ENCODE measurements at places on chromosomes 13 and 19.
A peak's percentile ranks its signal among the peaks of the same experiment; 100 is the strongest.

DNA sequence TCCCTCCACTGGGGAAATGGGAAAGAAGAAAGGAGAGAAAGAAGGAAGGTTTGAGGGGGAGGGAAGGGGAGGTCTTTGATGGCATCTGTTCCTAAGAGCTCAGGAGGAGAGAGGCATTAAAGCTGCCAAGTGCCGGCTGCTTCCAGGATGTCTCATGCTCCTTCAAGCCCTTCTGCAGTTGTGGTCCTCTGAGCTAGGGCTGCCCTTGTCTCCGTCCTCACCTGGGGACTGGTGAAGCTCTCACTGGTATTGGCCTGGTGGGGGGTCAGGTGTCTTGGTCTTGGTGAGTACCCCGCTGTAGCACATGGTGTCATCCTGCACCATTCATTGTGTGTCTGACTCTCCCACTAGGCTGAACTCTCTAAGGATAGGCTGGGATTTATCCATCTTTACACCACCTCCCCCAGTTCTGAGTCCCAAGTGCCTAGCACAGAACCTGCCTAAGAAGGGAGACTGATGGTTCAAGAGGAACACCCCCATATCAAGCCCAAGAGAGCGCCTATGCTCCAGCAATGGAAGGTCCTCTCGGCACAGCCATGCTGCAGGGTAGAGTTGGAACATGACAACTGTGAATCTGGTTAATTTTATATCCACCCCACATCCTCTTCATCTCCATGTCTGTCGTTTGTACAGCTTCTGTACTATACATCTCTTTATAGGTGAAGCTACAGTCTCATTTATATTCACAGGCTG lies 83.7 kb downstream of the AKAP11 start:
- DNase-seq: no peak

- DNase-seq: no peak
Observed at GRCh38 chr19:52226652-52227051, 36.8 kb downstream of the PPP2R1A start.

GRCh38 chr19:17127671-17128070 lies 52.1 kb downstream of the MYO9B start:
- no peak for DNase-seq

DNA sequence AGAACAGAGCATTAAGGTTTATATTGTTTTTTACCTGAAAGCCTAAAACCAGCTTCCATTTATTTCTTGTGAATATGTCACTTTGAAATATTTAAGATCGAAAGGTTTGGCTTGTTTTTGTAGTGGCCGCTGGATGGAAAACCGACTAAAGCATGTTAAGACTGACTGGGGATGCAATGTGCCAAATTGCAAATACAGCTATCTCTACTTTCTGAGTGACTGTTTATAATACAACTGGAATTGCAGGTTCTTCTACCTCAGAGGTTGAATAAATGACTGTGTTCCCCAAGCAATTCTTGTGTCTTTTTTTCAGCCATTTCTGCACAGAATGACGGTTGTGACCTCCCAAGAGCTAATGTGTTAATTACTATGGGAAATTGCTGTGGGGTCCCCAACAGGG lies 50.0 kb upstream of the TMTC4 start:
- no peak for DNase-seq

DNA sequence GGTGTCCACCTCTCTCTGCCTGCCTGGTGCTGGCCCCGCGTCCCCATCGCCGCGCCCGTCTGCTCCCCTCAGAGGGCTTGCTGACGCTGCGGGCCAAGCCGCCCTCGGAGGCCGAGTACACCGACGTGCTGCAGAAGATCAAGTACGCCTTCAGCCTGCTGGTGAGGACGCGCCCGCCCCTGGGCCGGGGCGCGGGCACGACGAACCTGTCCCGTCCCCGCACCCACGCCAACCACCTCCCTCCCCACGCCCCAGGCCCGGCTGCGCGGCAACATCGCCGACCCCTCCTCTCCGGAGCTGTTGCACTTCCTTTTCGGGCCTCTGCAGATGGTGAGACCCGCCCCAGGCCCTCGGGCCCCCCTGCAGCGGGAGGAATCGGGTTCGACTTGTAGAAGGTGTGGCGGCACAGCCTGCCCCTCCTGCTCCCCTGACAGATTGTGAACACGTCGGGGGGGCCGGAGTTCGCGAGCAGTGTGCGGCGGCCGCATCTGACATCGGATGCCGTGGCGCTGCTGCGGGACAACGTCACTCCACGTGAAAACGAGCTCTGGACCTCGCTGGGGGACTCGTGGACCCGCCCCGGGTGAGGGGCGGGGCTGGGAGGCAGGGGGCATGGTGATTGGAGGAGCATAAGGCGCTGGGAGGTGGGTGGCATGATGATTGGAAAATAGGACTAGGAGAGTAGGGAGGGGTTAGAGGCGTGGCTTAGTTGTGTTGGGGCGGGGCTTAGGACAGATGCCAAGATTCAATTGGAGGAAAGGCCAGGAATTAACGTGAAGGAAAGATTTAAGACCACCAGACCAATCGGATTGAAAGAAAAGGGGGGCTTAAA lies 6.6 kb downstream of the EPS8L1 start:
- peak; percentile 32 for DNase-seq

Data from fibroblast of skin of scalp (primary cell).